ENCODE measurements at places on chromosomes 16 and 17. TPM values are rescaled to one million over a fixed set of nuclear protein-coding genes. Genes with fewer than 3 reads are reported as not detected.

PPP1R1B gene
- total RNA-seq = 2.1 TPM

CD79B gene
- total RNA-seq = 0.53 TPM

GP2 gene
- total RNA-seq = 0.30 TPM

SLC9A5 gene
- total RNA-seq = 3.1 TPM

ECI1 gene
- 51.3 TPM for total RNA-seq

KATNB1 gene
- total RNA-seq = 15.3 TPM

KRT33B gene
- not detected for total RNA-seq

- peak; percentile 89 for DNase-seq
These were observed 812 bp upstream of the PPP1R9B start for GRCh38 chr17:50151041-50151936.

DNA sequence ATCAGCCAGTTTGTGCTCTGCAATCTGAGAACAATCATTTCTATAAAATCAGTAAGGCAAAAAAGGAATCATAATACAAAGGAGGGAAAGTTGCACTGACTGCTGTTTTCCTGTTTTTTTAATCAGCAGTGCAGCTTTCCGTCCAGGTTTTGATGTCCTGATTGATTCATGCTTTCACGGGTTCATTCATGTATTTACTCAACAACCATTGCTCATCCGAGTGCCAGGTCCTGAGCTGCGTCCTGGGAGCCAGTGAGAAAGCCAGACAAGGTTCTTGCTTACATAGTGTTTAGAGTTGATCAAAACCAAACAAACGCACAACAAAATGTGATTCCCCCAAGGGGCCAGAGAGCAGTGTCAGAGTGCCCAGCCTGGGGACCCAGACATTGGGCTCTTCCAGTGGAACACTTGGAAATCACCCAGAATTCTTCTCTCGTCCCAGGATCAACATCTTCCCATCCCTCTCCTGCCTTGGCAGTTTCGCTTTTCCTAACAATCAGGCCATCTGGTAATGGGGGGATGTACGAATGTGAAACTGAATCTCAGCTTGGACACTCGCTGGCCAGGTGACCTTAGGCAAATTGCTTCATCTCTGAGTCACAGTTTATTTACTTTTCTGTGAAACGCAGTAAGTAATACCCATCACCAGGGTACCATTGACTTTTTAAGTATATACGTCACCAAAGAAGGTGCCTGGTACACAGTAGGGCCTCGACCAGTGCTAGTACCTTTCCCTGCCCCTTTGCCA lies 13.3 kb upstream of the C1QL1 start:
- DNase-seq = no peak

GRCh38 chr16:424623-425081 lies 797 bp upstream of the RAB11FIP3 start:
- peak; percentile 59 for DNase-seq

DNA sequence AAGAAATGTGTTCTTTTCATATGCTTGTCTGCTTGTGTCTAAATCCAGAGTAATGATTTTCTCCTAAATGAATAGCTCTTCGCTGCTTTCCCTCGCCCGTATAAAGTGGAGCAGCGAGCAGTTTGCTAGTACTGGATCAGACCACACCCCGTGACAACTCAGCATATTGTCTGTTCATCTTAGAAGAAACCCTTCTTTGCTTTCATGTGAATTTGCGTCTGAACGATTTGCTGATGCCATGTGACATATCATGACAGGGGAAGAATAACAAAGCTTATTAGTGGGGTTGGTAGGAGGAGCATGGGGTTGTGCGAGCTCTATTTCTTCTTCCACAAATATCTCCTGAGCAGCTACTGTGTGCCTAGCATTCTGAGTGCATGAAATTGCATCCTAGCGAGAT lies 44.1 kb upstream of the CACNG4 start:
- no peak for DNase-seq

DNA sequence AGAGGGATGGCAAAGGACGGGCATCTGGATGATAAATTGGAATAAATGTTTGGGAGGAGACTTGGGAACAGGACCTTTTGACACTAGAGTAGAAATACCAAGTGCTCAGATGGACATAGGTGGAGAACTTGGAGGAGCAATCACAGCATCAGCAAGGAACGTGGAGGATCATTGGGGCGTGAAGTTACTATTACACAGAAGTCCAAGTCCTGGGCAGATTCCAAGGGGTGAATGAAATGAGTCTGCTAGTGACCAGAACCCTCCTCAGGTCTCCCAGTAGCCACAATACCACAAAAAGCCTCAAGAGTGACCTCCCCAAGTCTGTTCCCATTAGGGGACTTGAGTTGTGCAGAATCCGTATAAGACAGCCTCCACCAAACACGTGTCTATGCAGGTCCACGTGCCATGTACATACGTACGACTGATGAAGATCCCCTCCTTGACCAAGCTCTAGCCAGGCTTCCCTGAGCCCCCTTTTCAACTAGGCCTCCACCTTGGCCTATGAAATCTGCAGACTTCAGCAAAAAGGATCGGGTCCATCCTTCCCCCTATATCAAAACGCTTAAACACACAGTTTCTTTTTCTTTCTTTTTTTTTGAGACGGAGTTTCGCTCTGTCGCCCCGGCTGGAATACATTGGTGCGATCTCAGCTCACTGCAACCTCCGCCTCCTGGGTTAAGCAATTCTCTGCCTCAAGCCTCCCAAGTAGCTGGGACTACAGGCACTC lies 2.2 kb downstream of the C17orf67 start:
- no peak for DNase-seq

- no peak for DNase-seq
These were observed 344.0 kb downstream of the FOXL1 start for GRCh38 chr16:86922311-86922710.
